ENCODE measurements at places on chromosomes 12 and 14.

- peak; percentile 57 for DNase-seq
These were observed 2.8 kb upstream of the SMUG1 start for GRCh38 chr12:54191550-54192022.

DNA sequence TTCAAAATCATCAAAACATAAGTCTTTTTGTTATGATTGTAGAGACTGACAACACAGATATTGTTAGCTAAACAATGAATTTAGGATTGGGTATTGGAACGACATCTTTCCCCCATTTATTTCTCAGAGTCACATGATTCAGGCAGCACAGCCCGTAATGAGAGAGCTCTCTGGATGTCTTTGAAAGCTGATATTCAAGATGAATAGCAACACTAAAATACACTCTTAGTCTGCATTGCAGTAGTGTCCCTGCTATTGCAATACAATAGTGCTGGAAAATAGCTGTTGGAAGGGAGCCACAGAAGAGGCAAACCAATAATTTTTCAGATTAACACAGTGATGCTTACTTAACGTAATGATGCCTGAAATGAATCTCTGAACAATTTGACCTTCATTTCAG lies 9.9 kb downstream of the GTSF1 start:
- DNase-seq, result no peak

DNA sequence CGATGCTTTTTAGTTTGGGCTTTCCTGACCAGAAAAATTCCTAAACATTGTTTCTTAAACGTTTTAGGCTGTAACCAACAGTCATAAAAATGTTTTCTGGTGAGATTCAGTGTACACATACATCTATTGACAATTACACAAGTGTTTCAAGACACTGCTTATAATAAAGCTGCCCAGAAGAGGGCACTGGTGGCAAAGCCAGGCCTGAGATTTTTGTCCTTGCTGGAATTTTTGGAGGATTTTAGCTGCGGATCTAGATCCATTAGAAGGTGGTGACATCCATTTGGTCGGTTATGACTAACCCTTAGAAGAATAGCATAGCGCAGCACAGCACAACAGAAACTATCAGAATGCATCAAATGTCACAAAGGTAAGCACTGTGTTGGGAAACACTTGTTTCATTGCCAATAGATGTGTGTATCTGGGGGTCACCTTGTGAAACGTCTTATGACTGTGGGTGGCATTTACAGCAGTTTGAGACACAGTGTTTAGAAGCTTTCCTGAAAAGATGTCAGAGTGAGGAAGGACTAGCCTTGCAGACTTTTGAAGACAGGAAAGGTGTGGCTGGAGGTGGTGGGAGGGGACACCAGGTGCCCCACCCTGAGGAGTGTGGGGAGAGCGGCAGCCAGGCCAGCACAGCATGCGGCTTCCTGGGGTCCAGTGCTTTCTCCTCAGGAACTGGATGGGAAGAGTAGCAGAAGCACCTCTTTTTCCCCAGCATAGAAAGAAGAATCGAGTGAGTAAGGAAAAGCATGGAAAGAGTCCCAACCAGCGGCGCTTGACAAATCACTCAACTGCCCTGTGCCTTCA lies 54.7 kb upstream of the FKBP4 start:
- no peak for DNase-seq

- DNase-seq, result no peak
These were observed 60.3 kb downstream of the DACT1 start for GRCh38 chr14:58697930-58698642.

GRCh38 chr14:69711065-69711464 lies 55.9 kb upstream of the SRSF5 start:
- no peak for DNase-seq

- DNase-seq, result no peak
These were observed 6.0 kb downstream of the TMEM63C start for GRCh38 chr14:77187649-77188012.

DNA sequence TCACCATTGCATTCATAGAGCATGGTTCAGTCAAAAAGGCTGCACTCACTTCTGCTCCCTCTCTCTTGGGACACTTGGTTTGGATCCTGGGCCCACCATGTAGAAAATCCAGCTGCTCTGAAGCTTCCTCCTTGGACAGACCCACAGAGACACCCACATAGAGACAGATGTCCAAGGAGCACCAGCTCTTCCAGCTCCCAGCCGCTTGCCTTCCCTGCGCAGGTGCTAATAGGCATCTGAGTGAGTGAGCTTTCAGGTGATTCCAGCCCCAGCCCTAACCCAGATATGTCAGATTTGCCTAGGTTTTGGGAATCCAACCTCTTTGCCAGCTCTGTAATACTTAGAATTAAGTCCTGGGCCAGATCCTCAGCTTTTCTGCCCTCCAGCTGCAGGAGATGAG lies 38.6 kb downstream of the DLK1 start:
- no peak for DNase-seq

GRCh38 chr12:120358412-120359100 lies 10.4 kb downstream of the MSI1 start:
- DNase-seq, result no peak

- DNase-seq, result no peak
These were observed 824.5 kb downstream of the AACS start for GRCh38 chr12:125889742-125890141.

DNA sequence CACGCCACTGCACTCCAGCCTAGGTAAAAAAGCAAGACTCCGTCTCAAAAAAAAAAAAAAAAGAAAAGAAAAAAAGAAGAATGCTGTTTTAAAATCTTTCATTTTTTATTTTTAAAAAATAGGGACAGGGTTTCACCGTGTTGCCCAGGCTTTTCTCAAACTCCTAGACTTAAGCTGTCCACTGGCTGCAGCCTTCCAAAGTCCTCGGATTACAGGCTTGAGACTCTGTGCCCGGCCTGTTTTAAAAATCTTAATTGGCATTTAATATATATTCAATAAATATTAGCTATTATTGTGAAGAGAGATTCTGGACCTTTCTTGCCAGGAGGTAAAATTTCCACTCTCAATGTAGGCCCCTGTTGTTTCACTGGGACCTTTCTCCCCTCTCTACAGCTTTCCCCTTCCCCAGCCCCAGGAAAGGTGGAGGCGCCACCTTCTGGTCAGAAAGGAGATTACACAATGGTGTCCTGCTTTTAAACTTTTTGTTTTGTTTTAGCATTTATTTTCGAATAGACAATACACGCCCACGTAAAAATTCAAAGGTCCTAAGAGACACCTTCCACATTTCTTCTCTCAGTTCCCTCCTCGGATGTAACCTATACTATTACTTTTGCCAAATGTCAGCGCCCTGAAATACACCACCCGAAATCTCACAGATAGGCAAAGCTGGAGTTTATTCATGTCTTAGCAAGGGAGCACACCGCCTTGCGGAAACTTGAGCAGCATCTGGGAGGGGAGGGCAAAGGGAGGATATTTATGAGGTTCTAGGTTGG lies 23.8 kb upstream of the PHC1 start:
- DNase-seq, result peak; percentile 18

- DNase-seq, result no peak
These were observed 45.3 kb downstream of the IQSEC3 start for GRCh38 chr12:111699-112493.

DNA sequence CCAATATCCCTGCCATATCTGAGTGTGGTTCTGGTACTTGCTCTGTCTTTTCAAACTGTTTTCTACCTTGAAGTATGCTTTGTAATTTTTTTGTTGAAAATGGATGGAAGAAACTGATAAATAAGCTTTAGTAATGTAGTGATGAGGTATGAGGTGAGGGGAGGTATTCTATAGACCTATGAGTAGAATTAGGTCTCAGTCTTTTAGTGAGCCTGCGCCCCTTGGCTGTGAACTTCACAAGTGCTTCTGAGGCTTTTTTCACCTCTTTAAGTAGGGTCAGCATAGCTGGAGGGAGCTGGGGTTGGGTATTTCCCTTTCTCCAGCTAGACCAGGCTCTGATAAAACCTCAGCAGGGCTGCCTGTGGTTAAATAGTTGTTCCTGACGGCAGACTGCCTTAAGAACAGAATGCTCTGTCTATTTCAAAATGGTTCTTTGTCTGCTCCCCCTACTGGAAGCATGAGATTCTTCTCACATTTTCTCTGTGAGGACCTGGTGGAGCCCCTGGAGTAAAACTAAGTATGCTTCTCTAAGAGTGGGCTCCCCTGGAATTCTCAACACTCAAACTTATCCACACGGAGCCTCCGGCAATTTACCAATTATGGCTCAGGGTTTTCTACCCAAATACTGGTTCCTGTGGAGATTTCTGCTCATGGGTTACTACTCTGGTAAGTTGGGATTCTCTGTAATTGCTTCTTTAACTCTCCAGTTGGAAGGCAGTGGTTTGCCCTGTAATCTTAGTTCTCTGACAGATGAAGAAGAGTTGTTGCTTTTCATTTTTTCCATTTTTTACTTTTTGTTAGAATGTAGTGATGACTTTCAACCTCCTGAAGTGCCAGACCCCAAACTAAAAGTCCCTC lies 13.1 kb downstream of the KRT5 start:
- no peak for DNase-seq
